ENCODE measurements at places on chromosomes 6 and 20.

- DNase-seq = no peak
Measured at GRCh38 chr6:151257985-151258445, 18.2 kb downstream of the AKAP12 start.

- no peak for DNase-seq
Measured at GRCh38 chr6:56767435-56767834, 124.7 kb upstream of the DST start.

GRCh38 chr20:50357783-50358161, 152.4 kb upstream of the PTPN1 start:
- DNase-seq = no peak

DNA sequence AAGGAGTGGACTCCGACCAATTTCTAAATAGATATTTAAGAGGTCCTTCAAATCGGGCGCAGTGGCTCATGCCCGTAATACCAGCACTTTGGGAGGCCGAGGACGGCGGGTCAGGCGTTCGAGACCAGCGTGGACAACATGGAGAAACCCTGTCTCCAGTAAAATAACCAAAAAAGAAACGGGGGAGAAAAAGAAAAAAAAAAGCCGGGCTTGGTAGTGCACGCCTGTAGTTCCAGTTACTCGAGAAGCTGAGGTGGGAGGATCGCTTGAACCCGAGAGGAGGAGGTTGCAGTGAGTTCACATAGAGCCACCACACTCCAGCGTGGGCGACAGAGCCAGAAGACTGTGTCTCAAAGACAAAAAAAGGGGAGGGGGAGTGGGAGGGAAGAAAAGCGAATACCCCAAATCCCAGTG, 53.3 kb upstream of the HFE start:
- DNase-seq = no peak

DNA sequence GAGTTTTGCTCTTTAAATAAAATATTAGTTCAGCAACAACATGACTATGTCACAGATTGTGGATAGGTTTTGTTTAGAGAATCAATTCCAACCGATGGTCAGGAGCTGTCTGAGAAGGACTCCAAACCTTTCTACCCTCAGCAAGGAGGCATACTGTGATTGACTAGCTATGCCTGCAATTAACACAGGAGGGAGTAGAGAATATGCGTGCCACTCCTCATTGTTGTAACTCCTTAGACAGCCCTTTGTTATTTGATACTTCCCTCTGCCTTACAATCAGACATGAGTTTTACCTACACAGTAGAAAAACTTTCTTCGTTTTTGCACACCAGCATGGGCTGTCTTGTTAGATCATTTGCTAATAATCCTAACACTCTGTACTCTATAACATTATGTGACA, 796.5 kb downstream of the PRIM2 start:
- DNase-seq = no peak

DNA sequence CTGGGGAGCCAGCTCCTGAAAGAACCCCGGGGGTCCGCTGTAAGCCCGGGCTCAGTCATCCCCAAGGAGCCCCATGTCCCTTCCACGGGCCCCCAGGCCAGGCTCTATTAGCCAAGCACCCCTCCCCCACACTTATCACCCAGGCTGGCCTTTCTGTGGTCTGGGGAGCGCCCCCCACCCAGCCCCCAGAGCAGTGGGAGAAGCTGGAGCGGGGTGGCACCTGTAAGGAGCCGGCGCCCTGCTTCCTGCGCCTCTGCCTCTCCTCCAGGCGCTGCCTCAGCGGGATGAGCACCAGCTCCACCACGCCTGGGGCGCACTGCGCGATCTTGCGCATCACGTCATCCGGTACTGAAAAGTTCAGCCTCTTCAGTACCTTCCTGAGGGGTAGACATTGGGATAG, 2.3 kb downstream of the SPEF1 start:
- no peak for DNase-seq

DNA sequence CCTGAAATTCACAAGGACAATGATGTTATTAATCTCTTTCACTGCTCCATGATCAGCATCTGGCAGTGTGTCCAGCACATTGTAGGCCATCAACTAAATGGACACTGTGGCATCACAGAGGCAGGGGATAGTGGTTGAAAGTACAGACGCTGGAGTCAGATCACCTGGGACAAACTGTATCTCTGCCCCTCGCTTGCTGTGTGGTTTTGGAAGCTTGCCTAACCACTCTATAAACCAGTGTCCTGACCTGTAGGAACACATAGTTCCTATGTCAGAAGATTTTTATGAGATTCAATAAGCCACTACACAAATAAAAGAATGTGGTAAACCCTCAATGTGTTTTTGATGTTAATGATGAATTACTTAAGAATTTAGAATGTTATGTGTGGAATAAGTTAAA, 219.3 kb upstream of the RNF217 start:
- DNase-seq = no peak

- no peak for DNase-seq
Measured at GRCh38 chr6:29661071-29661470, 4.2 kb downstream of the MOG start.

DNA sequence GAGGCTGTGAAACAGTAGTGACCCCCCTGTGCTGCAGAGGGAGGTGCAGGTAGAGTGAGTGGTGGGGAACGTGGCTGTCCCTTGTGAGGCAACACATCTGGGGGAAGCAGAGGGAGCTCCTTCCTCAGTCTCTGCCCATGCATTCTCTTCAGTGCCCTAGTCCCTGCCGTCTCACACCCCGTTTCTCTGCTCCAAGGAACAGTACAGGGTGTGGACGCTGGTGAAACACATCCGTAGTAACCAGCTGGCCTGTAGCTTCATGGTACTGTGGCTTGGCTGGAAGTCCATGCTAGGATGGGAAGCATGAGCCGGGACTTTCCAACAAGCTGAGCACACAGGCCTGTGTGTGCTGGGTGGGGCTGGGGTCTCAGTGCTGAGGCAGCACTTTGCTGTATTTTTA, 25.4 kb upstream of the CST3 start:
- DNase-seq = no peak

DNA sequence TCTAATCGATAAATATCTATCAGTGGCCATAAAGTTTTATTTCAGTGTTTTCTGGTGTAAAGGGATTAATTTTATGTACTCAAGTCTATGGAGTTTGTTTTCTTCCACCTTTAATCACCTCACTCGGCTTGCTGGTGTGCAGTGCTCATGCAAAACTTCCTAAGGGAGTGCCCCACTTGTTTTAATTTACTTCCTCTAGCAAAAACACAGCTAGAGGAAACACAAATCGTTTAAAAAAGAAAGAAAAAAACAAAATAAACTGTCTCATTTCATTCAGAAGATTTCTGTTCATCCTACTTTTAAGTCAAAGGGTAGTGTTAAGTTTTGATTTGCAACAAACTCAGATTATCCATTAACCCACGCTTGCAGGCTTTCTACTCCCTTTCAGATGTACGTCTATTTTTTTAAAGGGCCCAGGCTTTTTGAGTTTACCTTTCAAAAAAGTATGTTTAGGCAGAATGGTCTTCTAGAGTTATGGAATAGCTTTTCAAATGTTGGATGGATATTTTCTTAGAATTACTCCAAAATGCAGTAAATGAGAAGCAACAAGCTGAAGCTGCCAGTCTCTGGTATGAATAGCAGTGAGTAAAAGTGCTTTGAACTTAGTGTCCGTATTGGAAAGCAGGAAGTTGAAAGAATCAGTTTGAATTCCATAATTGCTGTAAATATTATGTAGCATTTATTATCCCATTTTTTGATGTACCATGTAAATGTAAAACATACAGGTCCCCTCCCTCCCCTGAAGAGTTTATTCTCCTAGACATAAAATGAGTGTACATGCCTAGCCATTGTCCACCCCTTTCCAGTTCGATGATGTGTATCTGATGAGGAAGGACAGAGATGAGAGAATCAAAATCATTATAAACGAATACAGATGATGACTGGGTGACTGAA, 113.3 kb downstream of the SLC16A10 start:
- no peak for DNase-seq

DNA sequence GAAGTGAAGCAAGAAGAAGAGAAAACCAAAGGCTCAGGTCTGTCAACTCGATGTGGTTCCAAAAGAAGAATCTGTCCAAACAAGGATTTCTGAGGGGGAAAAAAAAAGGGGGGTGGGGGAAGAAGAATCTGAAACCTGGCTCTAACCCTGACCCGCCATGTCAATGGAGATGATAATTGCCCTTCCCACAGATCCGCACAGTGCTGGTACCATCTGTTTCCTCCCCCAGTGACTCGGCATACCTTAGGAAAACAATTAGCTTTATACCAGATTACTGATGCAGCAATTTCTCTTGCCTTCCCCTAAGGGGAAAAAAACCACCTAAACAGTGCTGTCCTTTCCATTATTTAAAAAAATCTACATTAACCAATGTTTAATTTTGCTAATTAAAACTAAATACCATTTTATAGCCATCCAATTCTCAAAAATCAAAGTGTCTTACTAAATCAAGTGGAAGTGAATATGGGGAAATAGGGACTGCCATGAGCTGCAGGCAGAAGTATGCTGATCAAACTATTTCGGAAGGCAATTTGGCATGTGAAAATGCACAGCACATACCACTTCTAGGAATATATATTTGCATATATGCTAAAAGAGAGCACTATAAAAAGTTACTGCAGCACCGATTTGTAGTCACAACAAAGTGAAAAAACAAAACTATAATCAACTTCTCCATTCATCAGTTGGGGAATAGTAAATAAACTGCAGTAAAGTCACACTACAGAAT, 46.8 kb downstream of the MAP7 start:
- DNase-seq = no peak

GRCh38 chr20:24587384-24588046, 118.1 kb downstream of the SYNDIG1 start:
- no peak for DNase-seq

- no peak for DNase-seq
Measured at GRCh38 chr6:36604090-36605060, 10.2 kb downstream of the SRSF3 start.

- no peak for DNase-seq
Measured at GRCh38 chr6:151205721-151206600, 33.8 kb upstream of the AKAP12 start.

DNA sequence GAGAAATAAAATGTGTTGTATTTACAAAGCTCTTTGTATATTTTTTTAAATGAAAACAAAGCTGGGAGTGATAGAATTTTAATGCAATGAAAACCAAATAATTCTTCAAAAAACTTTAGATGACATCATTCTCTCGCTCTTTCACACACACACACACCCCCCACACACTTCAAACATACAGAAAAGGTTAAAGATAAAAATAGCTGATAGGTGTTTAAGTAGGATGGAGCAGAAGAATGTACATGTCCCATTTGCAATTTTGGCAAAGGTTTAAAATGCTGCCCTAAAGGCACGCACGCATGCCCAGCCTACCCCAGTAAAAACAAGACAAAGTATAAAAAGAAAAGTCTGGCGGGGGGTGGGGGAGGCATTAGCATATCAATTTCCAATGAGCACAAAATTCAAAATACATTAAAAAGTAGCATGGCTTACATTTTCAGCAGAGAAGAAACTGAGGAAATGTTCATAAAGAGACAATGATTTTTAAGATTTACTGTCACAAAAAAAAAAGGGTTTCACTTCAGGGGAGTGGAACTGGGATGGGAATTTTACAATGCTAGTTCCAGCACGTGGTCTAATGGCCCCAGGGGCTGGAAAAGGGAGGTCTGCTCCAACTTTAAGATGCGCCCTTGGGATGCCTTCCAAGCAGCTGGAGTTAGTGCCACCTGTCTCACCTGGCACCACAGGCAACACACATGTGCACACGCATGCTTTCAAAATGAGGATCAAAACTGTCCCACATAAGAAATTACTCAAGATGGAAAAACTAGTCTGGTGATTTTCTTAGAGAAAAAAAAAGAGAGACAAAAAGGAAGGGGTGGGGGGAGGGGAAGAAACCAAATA, 55.1 kb upstream of the NFATC2 start:
- no peak for DNase-seq

DNA sequence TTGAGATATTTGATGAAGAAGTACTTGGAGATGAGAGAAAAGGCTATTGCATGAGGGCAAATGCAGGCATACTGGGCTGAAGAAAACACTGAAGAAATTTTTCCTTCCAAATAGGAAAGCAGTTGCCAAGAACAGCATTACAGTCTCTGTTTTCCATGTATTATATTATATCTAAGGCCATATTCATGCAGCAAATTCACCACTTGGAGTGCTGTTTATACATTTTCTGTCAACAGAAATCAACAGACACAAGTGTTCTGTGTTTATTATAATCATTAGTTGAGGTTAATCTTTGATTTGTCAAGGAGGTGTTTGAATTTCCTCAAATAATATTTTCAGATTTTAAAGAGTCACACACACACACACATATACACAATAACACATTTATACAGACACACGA, 268.8 kb upstream of the PLCB4 start:
- no peak for DNase-seq

DNA sequence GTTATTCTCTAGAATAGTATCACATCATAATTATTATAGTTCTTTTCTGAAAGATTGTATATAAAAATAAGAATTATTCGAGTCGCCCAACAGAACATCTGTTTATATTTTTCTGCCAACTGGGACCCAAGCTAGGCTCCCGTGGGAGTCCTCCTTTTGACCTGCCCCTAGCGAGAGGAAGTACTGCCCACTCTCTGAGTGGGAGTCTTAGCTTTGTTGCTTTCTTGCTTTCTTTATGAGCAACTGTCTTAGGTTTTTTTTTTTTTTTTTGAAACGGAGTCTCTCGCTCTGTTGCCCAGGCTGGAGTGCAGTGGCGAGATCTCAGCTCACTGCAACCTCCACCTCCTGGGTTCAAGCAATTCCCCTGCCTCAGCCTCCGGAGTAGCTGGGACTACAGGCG, 202.0 kb upstream of the ZNF184 start:
- DNase-seq = no peak

- DNase-seq = no peak
Measured at GRCh38 chr6:160218810-160219209, 39.8 kb downstream of the SLC22A2 start.

DNA sequence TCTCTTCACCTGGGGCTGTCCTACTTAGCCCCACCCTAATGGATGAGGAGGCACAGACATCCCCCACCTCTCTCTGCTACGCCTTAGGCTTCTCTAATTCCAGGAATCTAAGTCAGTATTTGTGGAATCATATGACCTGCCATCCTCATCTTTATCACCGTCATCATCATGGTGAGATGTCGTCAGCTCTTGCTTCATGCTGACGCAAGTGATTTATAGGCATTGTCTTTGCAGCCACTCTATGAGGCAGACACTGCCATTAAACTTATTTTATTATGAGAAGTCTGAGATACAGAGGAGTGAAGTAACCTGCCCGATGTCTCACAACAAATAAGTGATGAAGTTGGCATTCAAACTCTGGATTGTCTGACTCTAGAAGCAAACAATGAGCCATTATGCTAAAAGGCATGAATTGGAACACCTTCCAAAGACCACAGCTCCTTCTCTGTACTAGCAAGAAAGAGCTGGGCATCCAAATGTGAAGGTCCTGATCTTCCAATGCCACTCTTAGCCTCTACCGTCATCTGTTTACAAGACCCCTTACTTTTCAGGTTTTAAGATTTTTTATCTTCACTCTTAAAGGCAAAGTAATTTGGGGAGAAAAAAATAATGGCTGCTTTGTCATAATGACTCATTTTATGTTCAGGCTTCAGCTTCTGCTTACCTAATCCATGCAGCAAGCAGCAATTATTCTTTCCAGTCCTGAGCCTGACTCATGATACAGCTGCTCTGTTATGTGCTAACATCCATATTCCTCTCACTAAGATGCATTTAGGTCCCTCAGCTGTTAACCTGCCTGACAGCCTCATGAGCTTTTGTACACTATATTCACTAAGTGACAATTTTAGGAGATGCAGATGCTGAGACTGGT, 113.7 kb upstream of the BCLAF1 start:
- DNase-seq = no peak

- no peak for DNase-seq
Measured at GRCh38 chr20:2602046-2602735, 50.2 kb upstream of the NOP56 start.
